ENCODE measurements at places on chromosomes 13 and 19.

GRCh38 chr19:48043675-48044258 is at the start of gene CABP5:
CABP5 (minus strand) TSS chr19:48044079; CDS start chr19:48043922, 157 bp downstream.
- no peak for DNase-seq

DNA sequence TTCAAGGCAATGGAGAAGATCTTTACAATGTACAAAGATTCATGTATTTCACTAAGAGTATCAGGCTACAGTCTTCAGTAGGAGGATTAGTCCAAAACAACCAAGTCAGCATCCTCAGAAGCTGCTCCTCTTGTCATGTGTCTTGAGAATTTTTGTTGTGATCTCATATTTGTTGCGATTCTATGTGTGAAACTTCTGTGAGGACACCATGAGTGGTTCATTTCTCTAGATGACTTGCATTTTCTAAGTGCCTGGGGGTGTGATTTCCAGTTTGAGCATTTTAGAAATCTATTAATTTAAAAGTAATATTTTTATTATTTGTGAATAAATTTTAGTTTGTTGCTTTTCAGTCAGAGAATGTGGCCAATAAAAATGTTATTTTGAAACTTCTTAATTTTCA is 94.5 kb downstream of the RAP2A start:
- DNase-seq: no peak

DNA sequence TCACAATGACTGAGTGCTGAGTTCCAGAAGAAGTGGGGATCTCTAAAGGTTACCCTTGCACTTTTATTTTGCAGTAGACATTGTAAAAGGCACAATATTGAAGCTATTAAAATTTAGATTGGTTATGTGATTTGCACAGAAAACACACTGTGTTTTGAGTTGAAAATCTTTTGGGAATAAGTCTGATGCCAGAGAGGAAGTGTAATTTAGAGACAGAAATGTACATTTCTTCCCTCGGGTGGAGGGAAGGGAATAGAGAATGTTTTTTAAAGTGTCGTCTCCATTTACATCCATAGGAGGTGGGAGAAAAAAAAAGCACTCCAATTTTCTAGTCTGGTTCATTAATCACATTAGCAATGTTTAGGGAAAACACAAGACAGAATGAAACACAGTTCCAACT is 465.8 kb downstream of the OLFM4 start:
- DNase-seq: no peak

GRCh38 chr13:95296326-95296925 is 4.8 kb downstream of the ABCC4 start:
- peak; percentile 64 for DNase-seq

GRCh38 chr19:6413291-6413690 is 11.3 kb downstream of the KHSRP start:
- DNase-seq: no peak

DNA sequence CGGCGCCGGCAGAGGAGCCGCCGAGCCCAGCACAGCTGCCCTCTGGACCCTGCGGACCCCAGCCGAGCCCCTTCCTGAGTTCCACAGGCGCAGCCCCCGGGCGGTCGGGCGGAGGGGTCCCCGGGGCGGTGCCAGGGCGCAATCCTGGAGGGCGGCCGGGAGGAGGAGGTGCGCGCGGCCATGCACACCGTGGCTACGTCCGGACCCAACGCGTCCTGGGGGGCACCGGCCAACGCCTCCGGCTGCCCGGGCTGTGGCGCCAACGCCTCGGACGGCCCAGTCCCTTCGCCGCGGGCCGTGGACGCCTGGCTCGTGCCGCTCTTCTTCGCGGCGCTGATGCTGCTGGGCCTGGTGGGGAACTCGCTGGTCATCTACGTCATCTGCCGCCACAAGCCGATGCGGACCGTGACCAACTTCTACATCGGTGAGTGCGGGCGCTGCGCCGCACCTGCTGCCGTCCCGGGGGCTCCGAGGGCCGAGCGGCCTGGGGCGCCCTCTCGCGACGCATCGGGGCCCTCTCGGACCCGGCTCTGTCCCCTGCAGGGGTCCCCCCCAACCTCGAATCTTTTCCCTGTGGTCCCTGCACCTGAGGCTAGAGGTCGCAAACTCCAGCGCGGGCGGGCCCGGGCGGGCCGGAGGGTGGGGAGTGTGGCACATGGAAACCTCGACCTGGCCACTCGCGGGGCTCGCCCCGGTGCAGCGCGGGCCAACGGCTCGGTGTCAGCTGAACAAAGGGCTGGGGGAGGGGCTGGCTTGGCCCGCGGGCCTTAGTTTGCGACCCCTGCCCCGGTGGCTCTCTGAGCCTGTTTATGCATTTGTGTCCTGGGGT is at the start of gene KISS1R:
Gene KISS1R, plus strand, starts transcription at position 11 of the 829 bp plus-strand sequence. Its CDS starts 170 bp downstream, at position 181.
- peak; percentile 88 for DNase-seq

DNA sequence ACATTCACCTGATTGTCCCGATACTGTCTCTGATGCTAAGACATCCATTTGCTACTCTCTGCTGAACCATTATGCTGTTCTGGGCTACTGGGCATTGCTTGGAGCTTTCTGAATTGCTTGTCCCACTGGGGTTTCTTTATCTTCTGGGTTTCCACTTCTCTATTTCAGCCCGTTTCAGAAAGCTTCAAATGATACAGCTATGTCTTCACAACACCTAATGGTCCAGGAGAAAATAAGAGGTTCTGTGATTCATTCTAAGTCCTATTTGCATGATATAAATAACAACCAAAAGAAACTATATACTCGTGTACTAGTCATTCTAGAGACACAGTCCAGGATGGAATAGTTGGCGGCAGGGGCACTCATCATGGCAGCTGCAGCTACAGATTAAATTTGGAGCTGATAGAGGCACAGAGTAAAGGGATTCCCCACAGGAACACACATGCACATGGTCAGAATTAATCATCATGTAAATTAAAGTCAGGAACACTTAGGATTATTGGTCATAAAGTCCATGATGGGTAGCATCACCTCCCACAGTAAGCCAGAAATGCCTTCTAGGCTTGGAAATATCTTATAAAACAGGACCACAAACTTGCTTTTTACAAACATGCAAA is 33.3 kb upstream of the SCEL start:
- DNase-seq: no peak

- DNase-seq: peak; percentile 82
These were observed 310.9 kb downstream of the ZNF536 start for GRCh38 chr19:30682999-30683536.

DNA sequence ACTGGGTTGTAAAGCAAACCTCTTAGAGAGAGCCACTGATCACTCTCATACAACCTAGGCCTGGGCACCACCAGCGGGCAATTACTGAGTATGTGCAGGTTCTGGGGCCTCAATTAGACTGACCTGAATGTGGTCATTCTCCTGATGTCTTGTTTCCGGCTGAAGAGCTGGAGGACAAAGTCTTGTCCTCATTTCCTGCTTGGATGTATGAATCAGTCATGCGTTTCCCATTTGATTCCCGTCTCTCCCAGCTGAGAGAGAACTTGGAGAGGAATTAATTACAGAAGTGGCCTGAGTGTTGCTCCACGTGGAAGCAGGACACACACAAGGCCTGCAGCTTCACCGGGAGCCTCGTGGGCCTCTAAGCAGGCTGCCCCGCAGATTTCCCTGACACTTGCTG is 799.3 kb upstream of the ARGLU1 start:
- no peak for DNase-seq

GRCh38 chr19:8416796-8417195 is 3.7 kb downstream of the MARCHF2 start:
- DNase-seq: no peak

GRCh38 chr19:904545-904944 is 8.5 kb downstream of the R3HDM4 start:
- no peak for DNase-seq

- DNase-seq: no peak
These were observed 85.2 kb downstream of the LRRC63 start for GRCh38 chr13:46296921-46297320.

DNA sequence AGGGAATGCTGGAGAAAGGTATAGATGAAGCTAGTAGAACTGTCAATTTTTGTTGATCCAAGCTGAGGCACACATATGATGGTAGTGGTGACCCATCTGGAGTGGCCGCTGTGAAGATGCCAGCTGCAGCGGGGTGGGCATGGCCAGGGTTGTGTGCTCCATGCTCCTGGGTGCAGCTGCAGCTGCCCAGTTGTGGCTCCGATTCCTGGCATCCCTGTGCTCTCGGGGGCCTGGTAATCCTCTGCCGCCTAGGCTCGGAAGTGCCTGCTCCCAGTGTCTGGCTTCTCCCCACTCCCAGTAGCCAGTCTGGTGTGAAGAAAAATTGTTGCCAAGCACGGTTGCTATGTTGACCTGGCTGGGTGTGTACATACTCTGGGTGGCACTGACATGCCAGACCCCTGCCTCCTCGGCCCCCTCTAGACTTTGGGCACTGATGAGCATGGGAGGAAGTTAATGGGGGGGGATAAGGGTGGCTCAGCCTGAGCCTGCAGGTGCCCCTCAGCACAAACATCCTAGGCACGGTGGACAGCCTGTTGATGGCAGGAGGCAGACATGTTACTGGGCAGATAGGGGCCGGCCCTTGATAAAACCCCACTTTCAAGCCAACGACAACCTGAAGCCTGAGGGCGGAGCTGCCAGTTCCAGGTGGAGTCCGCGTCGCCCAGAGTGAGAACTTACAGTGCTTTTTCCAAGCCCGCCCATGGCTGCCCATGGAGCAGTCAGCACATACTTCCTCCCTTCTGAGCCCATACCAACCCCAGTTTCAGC is 1400.7 kb downstream of the PCDH9 start:
- no peak for DNase-seq

- no peak for DNase-seq
These were observed 126.8 kb upstream of the SPATA13 start for GRCh38 chr13:24033527-24034302.

- no peak for DNase-seq
These were observed 271.4 kb downstream of the NALCN start for GRCh38 chr13:101144808-101145419.

GRCh38 chr13:40503966-40504591 is 162.4 kb downstream of the FOXO1 start:
- DNase-seq: no peak

DNA sequence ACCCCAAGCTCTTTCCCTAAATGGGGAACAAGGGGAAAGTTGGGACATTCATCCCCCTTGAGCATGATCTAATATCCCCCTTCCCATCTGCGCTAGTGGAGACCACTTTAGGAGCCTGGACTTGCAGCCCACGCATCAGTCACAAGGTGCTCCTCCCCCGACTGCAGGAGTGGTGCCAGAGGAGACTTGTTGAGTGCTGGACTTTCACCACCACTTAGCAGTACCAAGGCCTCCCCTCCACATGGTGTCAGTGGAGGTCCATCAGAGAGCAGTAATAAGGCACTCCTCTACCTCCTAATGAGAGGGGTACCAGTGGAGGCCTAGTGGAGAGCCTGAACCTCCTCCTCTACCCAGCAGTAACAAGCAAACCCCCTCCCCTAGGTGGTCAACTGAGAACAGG is 22.5 kb downstream of the CAB39L start:
- no peak for DNase-seq

- DNase-seq: no peak
These were observed 89.2 kb upstream of the ARGLU1 start for GRCh38 chr13:106657104-106657503.

GRCh38 chr13:50991579-50992521 is 82.3 kb downstream of the RNASEH2B start:
- DNase-seq: no peak

DNA sequence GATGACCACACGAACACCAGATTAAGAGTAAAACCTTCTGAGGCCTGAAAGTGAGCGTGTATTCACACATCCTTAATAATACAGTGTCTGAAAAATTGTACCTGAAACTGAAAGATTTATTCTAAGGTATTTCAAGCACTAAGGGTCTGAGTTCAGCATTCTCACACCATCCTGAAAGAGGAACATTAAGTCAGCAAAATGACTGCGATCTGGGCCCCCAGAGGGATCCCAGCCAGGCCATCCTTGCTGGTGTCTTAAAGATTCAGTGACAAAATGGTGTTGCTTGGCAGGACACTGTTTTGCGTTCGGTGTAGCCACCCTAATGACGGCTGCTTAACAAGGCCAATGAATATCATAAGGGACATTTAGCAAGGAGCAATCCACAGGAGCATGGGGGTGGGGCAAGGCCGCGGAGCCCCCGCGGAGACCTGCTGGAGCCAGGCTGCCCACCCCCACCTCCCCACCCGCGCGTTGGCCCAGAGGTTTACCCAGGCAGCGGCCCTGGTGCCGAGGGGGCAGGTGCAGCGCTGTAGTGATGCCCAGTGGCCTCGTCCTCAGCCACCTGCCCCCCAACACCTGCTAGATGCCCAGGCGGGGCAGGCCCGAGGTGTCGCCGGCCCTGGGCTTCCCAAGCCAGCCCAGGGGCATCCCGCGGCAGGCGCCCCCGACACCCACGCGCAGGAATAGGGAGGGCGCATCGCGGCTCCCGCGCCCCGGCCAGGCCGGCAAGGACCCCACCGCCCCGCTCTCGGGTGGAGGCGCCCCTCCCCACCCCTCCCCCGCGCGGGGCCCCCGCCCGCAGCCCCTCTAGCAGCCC is 742 bp downstream of the NALCN start:
- DNase-seq: no peak

DNA sequence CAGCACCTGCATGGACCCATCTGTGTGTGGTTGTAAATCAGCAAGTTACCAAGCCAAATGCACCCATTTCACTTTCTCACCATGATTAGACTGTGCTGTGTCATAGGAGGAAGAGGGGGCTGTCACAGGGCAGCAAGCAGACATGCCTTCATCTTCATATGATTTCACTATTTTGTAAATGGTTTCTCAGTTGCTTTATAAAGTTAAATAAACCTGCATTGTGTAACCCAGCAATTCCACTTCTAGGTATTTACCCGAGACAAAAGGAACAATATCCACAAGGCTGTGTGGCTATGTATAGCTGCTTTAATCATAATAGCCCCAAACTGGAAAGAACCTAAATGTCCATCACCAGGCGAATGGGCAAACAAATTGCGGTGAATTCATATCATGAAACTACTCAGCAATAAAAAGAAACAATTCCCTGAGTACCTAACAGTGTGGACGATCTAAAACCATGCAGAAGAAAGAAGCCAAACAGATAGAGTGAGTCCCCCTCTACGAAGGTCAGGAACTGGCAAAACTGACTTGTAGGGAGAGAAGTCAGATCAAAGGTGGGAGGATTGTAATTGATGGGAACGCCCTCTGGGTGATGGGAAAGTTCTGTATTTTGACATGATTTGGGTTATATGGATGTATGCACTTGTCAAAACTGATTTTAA is 185.4 kb downstream of the COL4A1 start:
- no peak for DNase-seq

- DNase-seq: no peak
These were observed 330.2 kb downstream of the KLF12 start for GRCh38 chr13:73803997-73804396.

DNA sequence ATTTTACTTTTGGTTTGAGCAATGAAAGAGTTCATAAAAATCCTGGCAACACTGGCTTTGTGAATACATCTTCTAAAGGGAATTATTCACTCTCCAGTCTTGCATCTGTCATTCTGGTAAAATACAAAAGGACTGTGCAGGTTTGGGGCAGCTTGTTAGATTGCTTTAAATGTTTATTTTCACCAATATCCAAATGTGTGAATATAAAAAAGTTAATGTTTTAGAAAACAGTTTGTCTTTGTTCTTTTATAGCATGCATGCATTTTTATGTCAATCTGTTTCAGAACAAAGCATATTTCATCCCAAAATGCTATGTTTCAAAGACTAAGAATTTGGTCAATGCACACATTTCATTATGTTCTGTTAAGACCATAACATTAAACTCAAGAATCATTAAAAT is 1145.4 kb downstream of the OLFM4 start:
- no peak for DNase-seq
